Activated T-cell treated with anti-CD3 and anti-CD28 coated beads for 4 hours (primary cell): ENCODE measurements at places on chromosomes 6 and 20.

GRCh38 chr6:149544646-149545257 is 1.1 kb downstream of the PPIL4 start:
- DNase-seq: no peak

- DNase-seq: no peak
Observed at GRCh38 chr20:43936104-43936770, 21.6 kb downstream of the TOX2 start.

- DNase-seq: no peak
Observed at GRCh38 chr6:189676-190075, 102.6 kb upstream of the DUSP22 start.

DNA sequence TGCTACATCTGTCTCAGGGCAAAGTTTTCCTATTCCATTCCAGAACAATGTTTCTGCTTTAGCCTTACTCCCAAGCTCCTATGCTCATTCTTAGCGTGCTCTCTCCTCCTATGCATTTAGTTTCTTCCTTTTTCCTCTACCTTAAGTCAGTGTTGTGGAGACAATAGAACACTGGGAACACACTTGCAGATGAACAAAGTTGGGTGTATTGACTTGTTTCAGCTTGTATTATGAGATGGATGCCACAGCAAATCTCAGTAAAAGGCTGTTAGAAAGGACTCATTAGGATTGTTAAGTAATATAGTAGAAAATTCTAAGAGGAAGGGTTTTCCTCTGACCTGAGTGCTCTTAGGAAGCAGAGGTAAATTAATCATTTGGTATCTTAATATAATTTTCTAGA is 48.4 kb downstream of the BMP5 start:
- DNase-seq: no peak

- DNase-seq: no peak
Observed at GRCh38 chr6:75397171-75397570, 96.4 kb downstream of the FILIP1 start.

DNA sequence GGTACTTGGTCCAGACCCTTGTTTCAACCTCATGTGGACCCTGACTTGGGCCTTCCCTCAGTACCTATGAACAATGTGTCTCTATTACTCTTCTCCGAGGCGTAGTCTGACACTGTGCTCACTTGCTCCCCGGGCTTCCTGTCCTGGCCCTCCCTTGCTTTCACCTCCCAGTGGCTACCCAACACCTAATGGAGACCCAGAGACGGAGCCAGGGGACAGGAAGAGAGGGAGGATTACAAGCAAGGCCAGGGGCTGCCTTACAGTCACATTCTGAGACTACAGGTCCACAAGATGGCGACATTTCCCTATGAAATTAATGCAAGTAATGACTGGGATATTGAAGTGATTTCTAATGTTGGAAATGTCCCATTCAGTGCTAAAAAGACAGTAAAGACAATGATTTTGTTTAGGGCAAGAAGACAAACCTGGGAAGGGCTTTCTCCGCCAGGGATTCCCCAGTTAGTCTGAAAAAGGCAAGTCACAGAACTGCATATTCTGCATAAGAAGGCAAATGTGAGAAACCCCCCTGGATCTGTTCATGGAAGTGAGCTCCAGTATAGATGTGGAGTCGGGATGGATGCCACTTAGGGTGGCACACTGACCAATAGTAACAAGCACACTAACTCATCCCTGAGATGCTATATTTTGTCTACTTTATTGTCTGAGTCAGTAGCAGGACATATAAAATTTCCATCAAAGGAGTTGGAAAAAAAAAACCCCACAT is 44.0 kb upstream of the ZBTB24 start:
- peak; percentile 39 for DNase-seq

GRCh38 chr6:69584913-69585729 is 211.7 kb downstream of the LMBRD1 start:
- no peak for DNase-seq

GRCh38 chr20:12256806-12257205 is 339.1 kb downstream of the BTBD3 start:
- no peak for DNase-seq

DNA sequence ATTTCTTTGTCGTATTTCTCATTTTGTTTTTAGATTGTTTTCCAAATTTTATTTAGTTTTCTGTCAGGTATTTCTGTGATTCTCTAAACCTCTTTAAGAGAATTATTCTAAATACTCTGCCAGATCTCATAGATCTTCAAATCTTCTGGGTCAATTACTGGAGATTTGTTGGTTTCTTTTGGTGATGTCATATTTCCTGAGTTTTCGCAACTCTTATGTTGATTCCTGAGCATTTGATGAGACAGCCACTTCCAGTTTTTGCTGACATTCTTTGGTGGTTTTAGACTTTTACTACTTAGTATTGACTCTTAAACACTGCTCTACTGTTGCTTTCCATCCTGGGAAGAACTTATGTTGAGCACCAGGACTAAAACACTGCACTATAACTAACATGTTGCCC is 21.9 kb downstream of the ADGB start:
- no peak for DNase-seq
